Stimulated activated CD4-positive, alpha-beta T cell treated with anti-CD3 and anti-CD28 coated beads, Interleukin-1b, Interleukin-23, amount 100 ng/mL, for 24 hours (primary cell): ENCODE measurements at places on chromosomes 5 and 9.

DNA sequence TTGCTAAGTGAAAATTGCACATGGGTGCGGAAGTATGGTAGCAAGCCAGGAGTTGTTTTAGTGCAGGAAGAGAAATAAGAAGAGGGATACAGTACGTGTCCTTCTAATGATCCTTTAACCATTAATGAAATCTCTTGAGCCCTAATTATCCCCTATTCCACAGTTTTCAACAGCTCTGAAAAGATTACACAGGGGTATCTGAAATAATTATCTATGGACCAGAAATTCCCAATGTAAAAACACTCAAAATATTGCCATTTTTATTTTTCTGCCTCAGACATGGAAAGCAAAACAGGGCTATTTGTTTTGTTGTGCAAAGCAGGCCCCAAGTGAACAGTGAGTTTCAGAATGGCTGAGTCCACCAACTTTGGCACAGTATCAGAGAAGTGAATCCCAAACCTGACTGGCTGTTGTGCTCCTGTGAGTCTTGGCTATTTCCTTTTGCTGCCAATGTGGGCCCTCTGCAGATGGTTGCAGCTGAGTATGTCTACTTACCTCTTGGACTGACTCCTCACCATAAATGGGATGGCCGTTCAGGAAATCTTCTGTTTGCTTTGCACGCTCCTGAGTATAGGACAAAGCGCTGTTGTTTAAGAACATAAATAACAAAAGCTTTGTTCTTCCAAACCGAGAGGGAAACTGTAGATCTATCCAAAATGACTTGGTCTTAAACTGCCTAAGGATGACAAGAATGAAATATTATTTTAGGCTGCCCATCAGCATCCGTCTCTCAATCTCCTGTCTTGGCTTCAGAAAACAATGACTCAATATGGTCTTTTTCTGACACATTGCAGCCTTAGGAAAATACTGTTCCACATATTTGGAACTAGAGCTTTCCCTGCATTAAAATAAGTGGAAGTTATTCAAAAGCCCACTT is 204.1 kb downstream of the DEPDC1B start:
- DNase-seq: no peak

GRCh38 chr5:7678030-7678429 is 172.9 kb downstream of the CFAP90 start:
- DNase-seq: no peak

GRCh38 chr9:104842698-104843097 is 78.8 kb downstream of the NIPSNAP3B start:
- DNase-seq: no peak

DNA sequence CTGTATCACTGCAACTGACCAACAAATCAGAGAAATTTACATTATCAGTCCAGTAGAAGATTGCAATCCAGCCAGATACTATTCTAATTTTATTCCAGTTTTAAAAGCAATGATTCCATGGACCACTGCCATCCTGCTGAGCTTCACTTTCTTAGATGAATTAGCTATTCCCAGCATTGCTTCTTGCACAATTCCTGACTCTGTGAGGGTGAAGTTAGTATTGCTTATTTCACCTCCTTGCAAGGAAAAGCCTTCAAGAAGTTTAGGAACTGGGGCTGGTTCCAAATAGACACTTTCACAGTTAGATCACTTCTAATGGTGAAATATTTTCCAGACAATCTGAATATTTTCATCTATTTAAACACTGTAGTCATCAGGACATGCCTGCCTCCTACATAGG is 338.6 kb upstream of the TNC start:
- DNase-seq: no peak

- DNase-seq: no peak
Measured at GRCh38 chr5:31029925-31030324, 163.6 kb upstream of the CDH6 start.

DNA sequence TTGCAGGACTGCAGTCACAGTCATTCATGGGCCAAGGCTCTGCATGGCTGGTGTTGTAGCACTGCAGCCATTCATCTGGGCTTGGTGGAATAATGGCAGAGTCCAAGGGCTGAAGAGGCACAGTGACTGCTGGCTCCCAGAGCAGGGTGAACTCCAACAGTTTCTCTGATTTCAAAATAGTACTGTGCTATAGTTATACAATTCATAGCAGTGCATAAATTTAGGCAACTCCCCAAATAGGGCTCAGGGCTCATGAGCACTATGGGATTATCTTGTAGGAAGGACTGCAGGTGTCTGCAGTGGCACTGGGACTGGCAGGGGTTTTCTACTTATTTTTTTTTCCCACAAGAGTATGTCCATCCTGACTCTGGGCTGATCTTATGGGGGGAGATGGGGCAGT is 642.5 kb upstream of the SGCD start:
- DNase-seq: no peak

DNA sequence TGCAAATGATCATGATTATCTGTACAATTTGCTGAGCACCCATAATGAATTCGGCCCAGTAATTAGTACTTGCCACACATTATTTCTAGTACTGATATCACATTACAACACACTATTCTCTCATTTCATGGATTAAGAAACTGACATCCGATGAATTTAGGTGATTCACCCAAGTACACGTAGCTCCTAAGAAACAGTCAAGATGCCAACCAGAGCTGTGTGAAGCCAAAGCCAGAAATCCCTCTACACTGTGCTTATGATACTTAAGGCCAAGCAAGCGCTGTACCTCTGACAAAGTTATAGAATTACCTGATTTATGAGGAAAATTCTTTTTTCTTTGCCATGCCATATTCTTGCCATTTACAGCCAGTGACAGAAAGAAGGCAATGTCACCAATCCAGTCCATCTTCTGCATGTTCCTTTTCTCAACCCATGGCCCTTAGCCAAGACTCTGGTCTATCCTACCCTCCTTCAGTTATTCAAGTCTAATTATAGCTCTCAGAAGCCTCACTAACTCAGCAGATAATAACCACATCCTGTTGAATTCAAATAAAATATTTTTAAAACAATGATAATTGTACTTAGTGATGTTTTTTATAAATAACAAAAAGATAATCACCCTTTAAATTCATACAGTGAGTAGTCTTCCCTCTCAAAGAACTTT is 74.3 kb upstream of the PTGER4 start:
- DNase-seq: no peak

- DNase-seq: no peak
Measured at GRCh38 chr5:160534125-160534524, 112.5 kb downstream of the PTTG1 start.

DNA sequence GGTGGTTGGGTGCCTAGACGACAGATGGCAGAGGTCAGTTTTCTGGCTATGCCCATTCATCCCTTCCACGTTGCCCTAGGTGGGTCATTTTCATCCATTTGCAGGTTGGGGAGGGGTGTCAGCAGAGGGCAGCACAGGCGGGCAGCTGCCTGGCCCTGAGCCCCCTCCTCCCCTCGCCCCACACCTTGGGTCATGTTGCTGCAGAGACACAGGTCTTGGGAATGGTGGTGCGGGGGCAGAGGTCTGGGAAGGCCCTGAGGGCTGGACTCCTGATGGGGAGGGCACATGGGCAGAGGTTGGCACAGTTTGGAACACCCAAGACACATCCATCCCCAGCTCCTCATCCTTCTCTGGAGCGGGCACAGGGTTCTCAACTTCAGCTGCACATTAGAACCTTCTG is 103.2 kb upstream of the LMX1B start:
- no peak for DNase-seq

DNA sequence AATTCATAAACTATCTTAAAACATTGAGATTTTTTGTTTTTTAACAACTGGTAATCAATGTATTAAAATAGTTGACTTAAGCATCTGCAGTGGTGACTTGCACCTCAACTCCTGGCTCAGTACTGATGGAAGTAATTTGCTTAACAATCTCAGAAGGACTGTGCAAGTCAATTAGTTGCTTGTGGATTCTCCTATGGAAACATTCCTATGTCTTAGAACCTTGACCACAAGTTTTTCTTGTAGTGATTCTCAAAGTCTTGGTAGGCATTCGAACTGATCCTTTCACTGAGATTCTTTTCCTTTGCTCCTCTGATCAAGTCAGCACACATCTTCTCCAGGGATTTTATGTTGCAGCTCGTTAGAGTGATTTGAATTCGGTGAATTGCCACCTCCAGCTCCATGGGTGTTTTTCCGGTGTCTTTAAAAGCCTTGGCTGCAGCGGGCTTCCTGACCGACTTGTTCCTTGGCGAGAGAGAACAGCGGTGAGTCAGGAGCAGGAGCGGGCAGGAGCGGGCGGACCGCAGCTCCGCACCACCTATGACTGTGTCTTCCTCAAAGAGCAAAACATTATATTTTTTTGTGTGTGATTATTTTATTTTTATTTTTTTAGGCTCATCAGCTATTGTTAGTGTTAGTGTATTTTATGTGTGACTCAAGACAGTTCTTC is 21.1 kb downstream of the HMGXB3 start:
- no peak for DNase-seq

DNA sequence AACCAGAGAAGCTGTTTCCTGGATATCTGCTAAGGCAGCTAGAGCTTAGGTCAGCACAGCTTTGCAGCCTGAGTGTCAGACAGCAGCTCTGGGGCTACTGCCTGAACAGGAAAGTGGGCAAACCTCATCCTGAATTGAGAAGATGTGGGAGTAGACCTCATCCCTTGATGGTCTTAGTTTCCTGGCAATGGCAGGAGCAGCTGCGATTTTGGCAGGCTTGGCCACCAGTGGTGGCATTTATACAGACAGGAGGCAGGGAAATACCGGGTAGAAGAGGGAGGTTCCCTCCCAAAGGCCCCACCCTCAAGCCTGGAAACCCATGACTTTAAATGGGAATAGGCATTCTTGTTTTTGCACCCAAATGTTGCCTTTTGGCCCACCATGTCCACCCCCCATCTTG is 69.7 kb downstream of the LIX1 start:
- DNase-seq: no peak
